Uterus (tissue), 4 donors: ENCODE measurements at places on chromosomes 3 and 15.
A peak's percentile ranks its signal among the peaks of the same experiment; 100 is the strongest.

DNA sequence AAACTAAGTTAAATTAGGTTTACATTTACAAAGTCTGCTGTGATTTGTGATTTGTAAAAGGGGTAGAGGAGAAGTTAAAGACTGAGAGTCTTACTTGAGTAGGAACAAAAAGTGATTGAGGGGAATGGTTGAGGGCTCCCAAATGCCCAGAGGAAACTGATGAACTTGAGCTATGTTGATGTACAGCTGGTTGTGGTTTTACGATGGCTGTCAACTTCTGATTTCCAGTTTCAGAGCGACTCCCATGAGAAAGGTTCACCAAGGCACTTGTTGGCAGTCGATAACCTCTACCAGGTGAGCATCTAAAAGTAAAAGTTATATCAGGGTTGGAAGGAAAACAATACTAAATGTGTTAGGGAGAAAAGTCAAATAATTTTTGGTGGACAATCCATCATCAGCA lies 91.0 kb downstream of the XRN1 start:
- DNase-seq, result no peak
- no peaks in the 10 kb centered on the region for H3K4me1 ChIP-seq
- no peak overlapping the region for H3K27ac ChIP-seq
- H3K4me3 ChIP-seq, result no peak overlapping the region

GRCh38 chr15:29685156-29686078 lies 136.9 kb downstream of the TJP1 start:
- no peak overlapping the region for H3K4me3 ChIP-seq
- H3K4me1 ChIP-seq, result no peaks in the 10 kb centered on the region
- no peaks in the 10 kb centered on the region for H3K36me3 ChIP-seq
- DNase-seq, result no peak
- no peak overlapping the region for H3K27ac ChIP-seq
- no peaks in the 10 kb centered on the region for H3K27me3 ChIP-seq

GRCh38 chr3:164458986-164459385 lies 619.3 kb downstream of the SI start:
- no peak for DNase-seq
- H3K4me3 ChIP-seq, result no peak overlapping the region
- H3K36me3 ChIP-seq, result no peaks in the 10 kb centered on the region
- H3K4me1 ChIP-seq, result no peaks in the 10 kb centered on the region

DNA sequence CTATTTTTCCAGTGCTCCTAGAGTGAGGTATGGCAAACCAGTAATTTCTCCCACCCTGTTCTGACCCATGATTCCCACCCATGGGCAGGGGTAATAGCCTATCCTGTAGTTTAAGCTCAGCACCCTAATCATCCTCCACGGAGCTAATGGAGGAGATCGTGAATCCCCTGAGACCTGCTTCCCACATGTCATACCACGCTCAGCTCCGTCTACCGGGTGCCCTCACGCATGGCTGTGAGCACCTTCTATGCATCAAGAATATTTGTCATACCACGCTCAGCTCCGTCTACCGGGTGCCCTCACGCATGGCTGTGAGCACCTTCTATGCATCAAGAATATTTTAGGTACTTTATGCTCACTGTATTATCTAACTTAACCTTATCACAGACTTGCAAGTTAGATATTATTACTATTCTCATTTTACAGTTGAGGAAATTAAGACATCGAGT lies 104.7 kb upstream of the PFN2 start:
- DNase-seq, result no peak
- peak overlapping the region; percentile 42 for H3K27ac ChIP-seq
- no peaks in the 10 kb centered on the region for H3K4me1 ChIP-seq

- DNase-seq, result no peak
- no peaks in the 10 kb centered on the region for H3K4me1 ChIP-seq
- no peaks in the 10 kb centered on the region for H3K36me3 ChIP-seq
Observed at GRCh38 chr3:96803870-96804269, 10.5 kb upstream of the EPHA6 start.

- no peaks in the 10 kb centered on the region for H3K36me3 ChIP-seq
- H3K4me1 ChIP-seq, result no peaks in the 10 kb centered on the region
- H3K27me3 ChIP-seq, result no peaks in the 10 kb centered on the region
- H3K27ac ChIP-seq, result no peak overlapping the region
Observed at GRCh38 chr15:95409626-95410310, 920.7 kb upstream of the NR2F2 start.

DNA sequence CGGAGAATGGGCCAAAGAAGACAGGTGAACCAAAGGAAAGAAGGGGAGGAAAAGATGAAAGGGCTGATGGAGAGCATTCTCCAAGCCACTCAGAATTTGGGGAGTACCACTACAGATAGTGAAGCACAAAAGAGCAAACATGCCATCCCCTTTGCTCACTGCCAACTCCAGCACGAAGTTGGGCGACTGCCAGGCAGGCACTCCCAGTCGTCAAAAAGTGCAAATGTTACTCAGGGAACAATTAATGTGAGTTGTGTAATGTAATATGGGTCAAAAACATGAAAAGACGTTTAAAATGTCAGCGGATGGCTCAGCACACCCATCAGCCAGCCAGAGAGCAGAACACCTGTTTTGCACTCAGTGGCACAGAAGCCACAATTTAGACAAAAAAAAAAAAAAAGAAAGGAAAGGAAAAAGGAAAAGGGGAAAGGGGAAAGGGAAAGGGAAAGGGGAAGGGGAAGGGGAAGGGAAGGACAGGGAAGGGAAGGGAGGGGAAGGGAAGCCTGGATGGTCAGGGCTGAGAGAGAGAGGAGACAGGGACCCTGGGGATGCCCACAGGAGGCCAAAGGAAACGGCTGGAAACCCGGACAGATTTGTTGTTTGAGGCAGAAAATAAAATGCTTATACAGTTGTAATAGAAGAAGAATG lies 82.7 kb downstream of the COL8A1 start:
- DNase-seq, result peak; percentile 31
- no peaks in the 10 kb centered on the region for H3K27me3 ChIP-seq
- no peak overlapping the region for H3K4me3 ChIP-seq
- H3K4me1 ChIP-seq, result no peaks in the 10 kb centered on the region
- H3K36me3 ChIP-seq, result no peaks in the 10 kb centered on the region

- no peaks in the 10 kb centered on the region for H3K27me3 ChIP-seq
- no peak overlapping the region for H3K4me3 ChIP-seq
- no peaks in the 10 kb centered on the region for H3K36me3 ChIP-seq
- no peaks in the 10 kb centered on the region for H3K4me1 ChIP-seq
- no peak overlapping the region for H3K27ac ChIP-seq
- DNase-seq, result no peak
Observed at GRCh38 chr3:10940106-10940505, 52.4 kb upstream of the SLC6A1 start.

GRCh38 chr3:177440456-177441104 lies 243.3 kb upstream of the TBL1XR1 start:
- H3K4me3 ChIP-seq, result no peak overlapping the region
- no peaks in the 10 kb centered on the region for H3K27me3 ChIP-seq
- H3K4me1 ChIP-seq, result no peaks in the 10 kb centered on the region

DNA sequence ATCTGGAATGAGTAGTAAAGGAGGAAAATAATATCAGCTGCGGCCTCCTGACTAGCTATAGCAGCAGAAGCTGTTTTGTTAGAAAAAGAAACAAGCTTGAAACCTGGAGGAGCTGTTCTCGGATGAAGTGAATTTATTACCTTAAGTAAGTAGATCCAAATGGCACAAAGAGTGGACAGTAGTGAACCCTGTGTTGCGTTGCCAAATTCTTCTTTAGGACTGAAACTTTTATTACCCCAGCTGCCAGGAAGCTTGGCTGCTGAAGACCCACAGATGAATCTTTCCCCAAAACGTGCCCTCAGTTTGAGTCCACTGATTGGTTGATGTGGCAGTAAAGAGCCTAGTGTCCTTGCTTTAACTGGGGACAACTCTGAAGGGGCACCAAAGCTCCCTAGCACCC lies 366.8 kb upstream of the GBE1 start:
- no peak overlapping the region for H3K4me3 ChIP-seq
- H3K4me1 ChIP-seq, result no peaks in the 10 kb centered on the region
- no peaks in the 10 kb centered on the region for H3K36me3 ChIP-seq
- H3K27ac ChIP-seq, result no peak overlapping the region

DNA sequence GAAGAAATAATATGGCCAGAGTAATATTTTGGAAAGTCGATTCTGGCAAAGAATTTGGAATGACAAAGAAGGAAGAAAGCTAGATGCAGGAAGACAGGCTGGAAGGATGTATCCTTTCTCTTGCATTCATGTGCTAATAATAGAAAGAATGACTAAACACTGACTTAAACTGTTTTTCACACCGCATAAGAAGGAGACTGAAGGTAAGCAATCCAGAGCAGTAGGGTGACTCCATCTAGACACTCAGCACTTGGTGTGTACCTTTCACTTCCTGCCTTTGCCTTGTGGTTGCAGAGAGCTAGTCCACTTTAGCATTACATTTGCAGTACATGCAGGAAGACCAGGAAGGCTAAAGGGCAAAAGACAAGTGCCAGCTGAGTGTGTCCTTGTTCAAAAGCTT lies 234.6 kb downstream of the RBMS3 start:
- H3K27me3 ChIP-seq, result no peaks in the 10 kb centered on the region
- H3K36me3 ChIP-seq, result no peaks in the 10 kb centered on the region
- H3K4me3 ChIP-seq, result no peak overlapping the region
- H3K4me1 ChIP-seq, result no peaks in the 10 kb centered on the region
- no peak for DNase-seq
- no peak overlapping the region for H3K27ac ChIP-seq

DNA sequence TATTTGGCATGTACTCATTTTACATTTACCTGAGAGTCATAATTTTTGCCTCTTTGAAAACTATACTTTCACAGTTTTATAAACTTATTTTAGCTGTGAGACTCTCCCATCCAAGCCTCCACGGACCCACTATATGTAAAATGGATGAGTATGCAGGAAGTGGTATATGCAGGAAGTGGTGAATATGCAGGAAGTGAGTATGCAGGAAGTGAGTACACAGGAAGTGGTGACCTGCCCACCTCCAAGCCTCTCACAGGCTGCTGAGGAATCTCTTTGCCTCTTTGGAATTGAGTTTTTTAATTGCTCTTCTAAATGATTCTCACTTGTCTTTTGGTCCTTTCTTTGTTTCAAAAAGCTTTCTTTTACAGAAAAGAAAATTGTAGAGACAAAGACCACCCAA lies 85.2 kb downstream of the KBTBD8 start:
- no peaks in the 10 kb centered on the region for H3K36me3 ChIP-seq
- no peak overlapping the region for H3K4me3 ChIP-seq
- H3K27me3 ChIP-seq, result no peaks in the 10 kb centered on the region
- H3K27ac ChIP-seq, result no peak overlapping the region

DNA sequence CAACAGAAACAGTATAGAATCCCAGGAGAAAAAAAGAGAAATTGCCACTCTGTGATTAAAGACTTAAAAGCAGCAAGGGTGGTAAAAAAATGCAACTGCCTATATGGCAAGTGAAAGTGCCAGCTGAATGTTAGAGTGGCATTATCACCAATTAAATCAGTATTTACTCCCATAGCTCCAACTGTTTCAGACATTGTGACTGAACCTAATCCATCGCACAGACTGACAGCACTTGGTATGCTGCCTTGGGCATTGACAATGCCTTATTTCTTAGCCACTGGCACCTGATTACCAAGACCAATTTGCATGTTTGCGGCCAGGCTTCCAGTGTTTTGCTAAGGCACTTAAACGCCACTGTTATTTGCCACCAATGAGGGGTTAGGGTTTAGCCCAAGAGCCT lies 201.9 kb upstream of the NECTIN3 start:
- H3K36me3 ChIP-seq, result no peaks in the 10 kb centered on the region
- H3K4me3 ChIP-seq, result no peak overlapping the region
- no peak overlapping the region for H3K27ac ChIP-seq
- no peaks in the 10 kb centered on the region for H3K27me3 ChIP-seq

DNA sequence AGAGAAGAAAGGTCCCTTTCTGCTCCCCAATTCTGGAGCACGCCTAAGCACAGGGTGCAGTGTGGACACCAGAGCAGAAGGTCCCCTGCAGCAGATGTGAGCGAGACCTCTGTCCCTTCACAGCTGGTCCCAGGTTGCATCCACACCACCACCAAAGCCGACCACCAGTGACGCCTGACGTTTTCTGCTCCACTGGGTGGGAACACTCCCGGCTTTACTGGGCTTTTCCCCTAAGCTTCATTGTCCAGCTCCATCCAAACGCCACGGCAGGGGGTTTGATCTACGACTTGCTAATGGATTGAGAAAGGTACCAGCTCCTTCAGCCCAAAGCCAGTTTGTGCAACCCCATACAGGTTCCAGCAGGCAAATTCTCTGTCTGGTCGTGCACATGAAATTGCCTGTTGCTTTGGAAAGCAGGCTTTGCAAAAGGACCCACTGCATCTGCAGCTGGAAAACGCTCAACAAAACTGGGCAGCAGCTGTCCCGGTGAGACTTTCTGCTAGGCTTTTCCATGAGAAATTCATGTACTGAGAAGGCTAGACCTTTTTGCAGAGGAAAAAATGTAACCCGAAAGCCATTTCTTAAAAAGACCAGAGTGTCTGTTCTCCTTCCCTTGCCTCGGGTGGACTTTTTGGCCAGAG lies 31.1 kb downstream of the ADAMTS17 start:
- H3K27me3 ChIP-seq, result no peaks in the 10 kb centered on the region
- no peaks in the 10 kb centered on the region for H3K36me3 ChIP-seq
- no peak for DNase-seq
- H3K4me3 ChIP-seq, result no peak overlapping the region
- peak overlapping the region; percentile 53 for H3K27ac ChIP-seq

DNA sequence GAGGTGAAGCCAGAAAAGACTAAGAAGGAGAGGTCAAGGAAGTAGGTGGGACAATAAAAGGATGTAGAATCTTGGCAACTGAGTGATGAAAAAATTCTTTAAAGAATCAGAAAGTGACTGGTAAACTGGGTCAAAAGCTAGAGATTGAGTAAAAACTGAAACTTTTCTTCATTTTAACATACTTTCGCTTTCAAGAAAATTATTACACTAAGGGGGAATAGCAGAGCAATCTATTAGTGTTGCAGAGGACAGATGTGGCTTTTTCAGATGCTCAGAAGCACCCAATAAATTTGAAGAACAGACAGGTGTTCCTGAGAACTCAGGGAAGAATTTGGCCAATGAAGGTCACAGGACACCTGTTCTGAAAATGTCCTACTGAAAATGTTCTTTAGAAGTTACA lies 805.4 kb upstream of the ALCAM start:
- H3K4me3 ChIP-seq, result no peak overlapping the region
- H3K27me3 ChIP-seq, result no peaks in the 10 kb centered on the region
- no peak overlapping the region for H3K27ac ChIP-seq
- H3K4me1 ChIP-seq, result no peaks in the 10 kb centered on the region
- H3K36me3 ChIP-seq, result no peaks in the 10 kb centered on the region

DNA sequence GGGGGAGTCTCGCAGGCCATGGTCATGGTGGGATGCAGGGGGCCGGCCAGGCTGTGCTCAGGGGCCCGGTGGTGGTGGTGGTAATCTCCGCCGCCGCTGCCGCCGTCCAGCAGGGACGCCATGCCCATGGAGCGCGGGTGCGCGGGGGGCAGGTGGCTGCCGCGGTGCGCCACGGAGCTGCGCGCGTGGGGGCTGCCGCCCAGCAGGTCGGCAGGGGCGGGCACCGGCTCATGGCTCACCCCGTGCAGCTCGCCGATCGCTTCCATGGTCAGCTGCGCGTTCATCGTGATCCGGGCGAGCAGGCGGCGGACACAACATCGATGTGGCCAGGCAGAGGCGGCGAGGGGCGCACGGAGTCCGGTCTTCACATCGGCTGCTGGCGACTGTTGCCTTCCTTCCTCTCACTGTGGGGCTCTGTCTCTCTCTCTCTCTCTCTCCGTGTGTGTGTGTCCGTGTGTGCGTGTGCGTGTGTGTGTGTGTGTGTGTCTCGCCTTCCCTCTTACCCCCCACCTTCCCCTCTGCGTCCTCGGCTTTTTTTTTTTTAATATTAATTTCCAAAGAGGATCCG lies 451 bp downstream of the ONECUT1 start:
- peak overlapping the region; percentile 23 for H3K4me3 ChIP-seq
- H3K4me1 ChIP-seq, result no peaks in the 10 kb centered on the region
- peaks cover 57% of the 10 kb centered on the region for H3K27me3 ChIP-seq
